ENCODE measurements at places on chromosomes 2 and 18.

DNA sequence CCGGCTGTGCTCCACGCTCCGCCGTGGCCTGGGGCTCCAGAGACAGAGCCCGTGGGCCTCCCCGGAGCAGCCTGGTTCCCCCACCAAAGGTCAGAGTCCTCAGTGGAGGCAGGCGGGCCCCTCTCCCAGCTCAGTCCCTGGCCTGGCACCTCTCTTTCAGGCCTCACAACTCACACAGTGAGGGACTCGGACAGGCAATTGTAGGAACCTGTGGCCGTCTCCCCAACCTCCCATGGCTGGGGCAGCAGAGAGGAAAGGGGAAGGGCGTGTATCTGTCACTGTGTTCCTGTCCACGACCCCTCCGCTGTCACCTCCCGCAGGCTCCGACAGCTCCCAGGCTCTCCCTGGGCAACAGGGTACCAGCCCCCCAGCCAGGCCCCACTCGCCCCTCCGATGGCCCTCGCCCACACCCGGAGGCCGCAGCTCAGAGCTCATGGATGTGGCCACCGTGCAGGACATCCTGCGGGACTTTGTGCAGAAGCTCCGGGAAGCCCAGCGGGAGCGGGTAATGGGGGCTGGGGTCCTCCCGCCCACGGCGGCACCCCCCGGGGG, 32.4 kb upstream of the SNED1 start:
- no peak for DNase-seq

DNA sequence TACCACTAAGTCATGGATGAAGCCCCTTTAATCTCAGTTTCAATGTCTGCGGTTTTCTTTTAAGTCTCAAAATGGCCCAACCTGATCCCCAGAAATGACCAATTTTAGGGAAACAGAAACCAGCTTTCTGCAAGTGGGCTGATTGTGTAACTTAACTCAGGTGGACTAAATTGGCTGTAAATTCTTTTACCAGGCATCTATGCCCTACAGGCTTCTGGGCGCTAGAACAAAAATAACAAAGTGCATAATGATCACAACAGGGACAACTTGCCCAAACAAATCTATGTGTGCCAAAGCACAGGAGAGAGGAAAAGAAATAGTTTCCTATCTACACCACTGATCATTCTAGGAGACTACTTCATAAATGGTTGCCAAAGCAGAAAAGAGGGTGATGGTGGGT, 112.3 kb upstream of the SETBP1 start:
- DNase-seq = no peak

DNA sequence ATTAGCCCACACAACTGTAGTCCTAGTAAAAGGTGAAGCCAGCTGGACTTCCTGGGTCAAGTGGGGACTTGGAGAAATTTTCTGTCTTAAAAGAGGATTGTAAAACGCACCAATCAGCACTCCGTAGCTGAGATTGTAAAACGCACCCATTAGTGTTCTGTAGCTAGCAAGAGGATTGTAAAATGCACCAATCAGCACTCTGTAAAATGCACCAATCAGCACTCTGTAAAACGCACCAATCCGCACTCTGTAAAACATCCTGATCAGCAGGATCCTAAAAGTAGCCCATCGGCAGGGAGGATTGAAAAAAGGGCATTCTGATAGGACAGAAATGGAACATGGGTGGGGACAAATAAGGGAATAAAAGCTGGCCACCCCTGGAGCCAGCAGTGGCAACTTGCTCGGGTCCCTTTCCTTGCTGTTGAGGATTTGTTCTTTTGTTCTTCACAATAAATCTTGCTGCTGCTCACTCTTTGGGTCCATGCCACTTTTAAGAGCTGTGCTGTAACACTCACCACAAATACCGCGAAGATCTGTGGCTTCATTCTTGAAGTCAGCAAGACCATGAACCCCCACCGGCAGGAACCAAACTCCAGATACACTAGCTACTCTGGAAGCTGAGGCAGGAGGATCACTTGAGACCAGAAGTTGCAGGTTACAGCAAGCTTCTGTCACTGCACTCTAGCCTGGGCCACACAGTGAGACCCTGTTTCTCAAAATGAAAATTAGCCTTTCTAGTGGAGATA, 102.6 kb downstream of the HS6ST1 start:
- no peak for DNase-seq

GRCh38 chr2:109459485-109459884, 154.3 kb downstream of the SEPTIN10 start:
- no peak for DNase-seq

DNA sequence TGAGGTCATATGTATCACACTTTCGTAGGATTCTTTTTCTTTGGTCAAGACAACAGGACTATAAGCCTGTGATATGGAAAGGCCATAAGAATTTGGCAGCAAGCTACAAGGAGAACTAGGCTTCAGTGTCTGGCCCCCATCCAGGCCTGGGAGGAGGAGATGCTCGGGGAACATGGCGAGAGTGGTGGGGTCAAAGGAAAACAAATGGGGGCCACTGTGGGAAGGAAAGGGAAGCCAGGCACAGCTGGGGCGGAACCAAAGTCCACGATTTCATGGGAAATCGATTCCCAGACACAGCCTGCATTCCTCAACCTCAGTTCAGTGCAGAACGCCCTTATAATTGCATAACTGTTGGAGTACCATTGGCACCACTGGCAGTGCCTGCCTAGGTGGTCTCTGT, 58.2 kb downstream of the MBP start:
- no peak for DNase-seq

DNA sequence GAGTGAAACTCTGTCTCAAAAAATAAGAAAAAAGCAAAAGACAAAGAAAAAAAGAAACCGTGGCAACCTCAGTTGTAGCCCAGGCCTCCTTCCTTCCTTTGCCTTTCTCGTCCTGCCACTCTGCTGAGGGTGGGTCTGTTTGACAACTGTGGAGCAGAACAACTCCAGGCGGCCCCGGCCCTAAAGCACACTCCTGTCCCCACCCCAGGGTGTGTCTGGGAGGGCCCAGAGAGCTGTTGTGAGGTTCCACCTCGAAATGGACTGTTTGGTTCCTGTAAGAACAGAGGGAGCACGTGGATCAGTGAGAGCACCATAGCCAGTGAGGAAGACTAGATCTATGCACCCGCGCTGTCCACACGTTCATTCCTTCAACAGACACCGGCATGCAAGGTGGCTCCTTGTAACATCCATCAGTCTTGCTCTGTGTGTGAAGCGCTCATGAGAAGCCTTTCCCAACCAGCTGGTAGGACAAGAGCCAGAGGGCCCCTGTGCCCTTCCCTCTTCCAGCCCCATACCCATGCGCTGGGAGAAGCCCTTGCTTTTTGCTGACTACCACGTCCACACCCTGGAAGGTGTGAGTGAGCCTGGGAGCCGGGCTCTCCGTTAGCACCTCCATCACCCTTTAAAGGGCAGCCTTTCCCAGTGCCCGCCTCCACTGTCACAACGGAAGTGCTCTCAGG, 61.6 kb downstream of the SOWAHC start:
- no peak for DNase-seq

DNA sequence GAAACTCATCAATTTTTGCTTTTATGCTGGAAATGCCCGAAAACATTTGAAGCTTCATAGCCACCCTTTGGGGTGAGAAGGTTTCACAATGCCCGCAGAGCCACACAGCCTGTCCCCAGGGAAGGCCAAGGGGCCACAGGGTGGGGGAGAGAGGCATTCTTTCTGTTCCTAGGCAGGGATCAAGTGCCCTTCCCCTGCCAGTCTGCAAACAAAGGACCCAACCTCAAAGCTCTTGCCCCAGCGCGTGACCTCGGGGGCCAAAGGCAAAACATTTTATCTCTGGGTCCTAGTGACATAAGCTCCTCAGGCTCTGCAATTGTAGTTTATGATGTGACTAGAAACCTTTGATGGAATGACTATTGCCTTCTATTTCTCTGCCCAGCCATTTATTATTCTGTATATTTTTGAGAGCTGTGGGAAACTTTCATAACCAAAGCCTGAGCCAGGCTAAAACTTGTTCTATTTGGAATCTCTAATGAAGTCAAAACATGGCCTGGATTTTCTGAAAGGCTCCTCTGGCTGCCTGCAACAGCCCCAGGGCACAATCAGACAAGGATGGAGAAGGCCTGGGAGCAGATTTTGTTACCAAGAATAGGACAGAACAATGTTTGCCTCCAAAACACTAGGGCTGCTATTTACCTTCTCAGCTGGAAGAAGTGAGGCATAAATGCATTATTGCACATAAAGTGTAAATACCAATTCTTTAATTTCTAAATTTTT, 137.2 kb upstream of the KCTD1 start:
- no peak for DNase-seq

DNA sequence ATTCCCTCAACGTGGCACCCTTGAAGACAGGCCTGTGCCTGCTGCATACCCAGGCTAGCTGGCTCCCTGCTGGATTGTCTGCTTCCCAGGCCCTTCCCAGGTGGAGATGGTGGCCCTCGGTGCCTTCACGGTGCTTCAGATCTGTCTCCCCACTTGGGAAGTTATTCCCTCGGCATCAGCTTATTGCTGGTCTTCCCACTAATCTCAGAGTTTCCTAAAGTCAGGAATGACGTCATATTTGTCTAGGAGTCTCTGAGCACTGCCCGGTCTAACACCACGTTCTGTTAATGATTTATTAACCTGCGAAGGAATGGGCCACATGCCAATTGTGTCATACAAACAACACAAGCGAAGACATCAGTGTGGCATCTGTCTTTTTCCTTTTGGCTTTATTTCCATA, 269.8 kb upstream of the ID2 start:
- no peak for DNase-seq

GRCh38 chr2:130981667-130982066, 111.6 kb downstream of the FAM168B start:
- no peak for DNase-seq

DNA sequence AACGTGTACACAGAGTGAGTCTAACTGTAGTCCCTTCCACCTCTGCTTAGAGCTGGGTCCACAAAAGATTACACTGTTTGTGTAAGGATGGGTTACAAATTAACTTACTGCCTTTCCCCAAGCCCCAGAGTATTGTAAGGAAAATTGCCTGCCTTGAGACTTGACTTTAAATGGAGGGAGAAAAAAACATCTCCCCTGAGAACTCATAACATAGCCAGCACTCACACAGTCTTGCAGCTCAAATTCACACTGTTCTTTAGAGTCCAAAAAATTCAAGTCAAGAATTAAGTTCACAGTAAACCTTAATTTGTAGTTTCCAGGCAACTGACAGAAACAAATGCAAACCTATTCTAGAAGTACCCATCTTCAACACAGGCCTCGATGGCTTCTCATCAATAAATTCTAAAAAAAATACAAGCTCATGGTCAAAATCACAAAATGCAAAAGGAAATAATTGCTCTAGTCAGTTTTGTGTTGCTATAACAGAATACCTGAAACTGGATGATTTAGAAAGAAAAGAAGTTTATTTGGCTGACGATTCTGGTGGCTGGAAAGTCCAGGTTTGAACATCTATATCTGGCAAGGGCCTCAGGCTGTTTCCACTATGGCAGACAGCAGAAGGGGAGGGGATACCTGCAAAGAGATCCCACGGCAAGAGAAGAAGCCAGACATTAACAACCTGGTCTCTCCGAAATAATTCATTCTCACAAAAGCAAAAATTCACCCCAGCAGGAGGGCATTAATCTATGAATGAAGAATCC, 34.6 kb upstream of the TMEM17 start:
- DNase-seq = no peak

DNA sequence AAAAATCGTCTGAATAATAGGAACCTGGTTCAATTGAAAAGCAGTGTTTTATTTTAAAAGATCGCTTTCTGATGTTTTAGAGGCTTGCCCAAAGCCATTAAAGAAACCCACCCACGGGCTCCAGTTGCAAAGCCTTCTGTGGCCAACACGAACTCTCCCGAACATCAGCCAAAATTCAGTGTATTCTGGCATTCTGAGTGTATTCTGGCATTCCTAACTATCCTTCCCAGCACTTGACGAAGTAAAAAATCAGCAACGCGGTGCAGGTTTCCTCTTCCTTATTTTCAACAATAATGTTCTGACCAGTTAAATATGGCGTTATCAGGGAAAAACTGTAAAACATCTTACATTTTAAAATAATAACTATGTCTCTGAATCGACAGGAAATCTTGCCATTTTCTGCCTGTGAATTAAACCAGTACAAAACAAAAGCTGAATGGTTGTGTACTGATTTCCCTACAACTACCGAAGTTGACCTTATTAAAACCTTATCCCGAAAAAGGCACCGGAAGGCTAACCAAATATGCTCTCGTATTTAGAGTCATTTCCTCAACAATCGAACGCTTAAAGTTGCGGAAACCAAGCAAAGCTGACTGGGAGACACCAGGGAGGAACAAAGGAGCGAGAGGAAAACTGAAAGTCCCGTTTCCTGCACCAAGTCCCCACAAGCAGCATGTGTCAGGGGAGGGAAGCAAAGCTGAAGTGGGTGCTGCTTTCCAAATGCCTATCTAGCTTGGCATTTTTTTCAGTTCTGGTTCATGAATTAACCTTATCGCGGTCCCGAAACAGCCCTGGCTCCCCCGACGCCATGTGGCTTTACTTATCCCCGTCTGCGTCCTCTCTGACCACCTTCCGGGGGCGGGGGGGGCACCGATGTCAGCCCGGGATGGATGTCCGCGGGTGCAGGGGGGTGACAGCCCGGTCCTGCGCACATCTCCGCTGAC, 44.3 kb downstream of the ZNF516 start:
- peak; percentile 20 for DNase-seq

GRCh38 chr2:5777131-5777535, 84.9 kb downstream of the SOX11 start:
- no peak for DNase-seq

DNA sequence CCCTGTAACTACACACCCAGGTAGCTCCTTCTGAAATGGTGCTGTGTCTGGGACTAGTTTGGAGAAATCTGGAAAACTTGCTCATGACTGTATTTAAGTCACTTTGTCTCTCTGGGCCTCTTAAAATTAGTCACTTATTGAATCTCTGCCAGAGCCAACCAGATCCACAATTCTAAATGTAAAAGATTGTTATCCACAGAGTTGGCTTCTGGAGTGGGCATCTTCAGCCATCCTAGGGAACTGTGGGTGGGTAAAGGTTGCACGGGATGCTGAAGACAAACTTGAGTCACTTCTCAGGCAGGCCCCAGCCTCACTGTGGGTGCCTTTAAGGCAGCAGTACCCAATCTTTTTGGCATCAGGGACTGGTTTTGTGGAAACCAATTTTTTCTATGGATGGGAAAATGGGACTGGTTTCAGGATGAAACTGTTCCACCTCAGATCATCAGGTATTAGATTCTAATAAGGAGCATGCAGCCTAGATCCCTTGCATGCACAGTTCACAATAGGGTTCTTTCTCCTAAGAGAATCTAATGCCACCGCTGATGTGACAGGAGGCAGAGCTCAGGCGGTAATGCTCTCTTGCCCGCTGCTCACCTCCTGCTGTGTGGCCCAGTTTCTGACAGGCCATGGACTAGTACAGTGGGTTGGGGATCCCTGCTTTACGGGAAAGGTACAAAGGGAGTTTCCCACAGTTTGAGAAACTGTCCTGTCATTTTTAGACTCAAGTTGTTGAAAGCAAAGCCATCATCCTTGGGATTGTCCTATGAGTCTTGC, 98.3 kb upstream of the SPRED2 start:
- no peak for DNase-seq

DNA sequence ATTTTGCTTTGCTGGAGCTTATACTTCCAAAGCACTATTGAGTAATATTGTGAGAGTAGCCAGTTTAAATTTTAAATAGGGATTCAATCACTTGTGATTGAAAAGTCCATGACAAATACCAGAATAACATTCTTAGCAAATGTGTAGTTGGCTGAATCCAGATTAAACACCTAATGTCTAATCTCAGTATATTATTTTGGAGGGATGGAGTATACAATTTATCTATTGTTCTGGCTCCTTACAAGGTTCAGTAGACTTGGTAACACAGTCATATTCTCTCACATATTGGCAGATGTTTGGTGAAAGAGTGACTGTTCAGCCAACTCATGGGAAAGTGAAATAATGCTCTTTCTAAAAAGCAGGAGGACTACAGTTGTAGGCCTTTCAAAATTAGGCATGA, 2.2 kb downstream of the UGT1A9 start:
- no peak for DNase-seq
